Activated CD4-positive, alpha-beta T cell treated with anti-CD3 and anti-CD28 coated beads, Interleukin-2, amount 10 ng/mL, durations not matched to agents 24 days and 14 days (primary cell): ENCODE measurements at places on chromosomes 6 and 20.

GRCh38 chr20:45346291-45346718 lies 1.9 kb downstream of the SDC4 start:
- peak; percentile 69 for DNase-seq

GRCh38 chr6:150093397-150093796 lies 24.5 kb upstream of the ULBP3 start:
- no peak for DNase-seq

DNA sequence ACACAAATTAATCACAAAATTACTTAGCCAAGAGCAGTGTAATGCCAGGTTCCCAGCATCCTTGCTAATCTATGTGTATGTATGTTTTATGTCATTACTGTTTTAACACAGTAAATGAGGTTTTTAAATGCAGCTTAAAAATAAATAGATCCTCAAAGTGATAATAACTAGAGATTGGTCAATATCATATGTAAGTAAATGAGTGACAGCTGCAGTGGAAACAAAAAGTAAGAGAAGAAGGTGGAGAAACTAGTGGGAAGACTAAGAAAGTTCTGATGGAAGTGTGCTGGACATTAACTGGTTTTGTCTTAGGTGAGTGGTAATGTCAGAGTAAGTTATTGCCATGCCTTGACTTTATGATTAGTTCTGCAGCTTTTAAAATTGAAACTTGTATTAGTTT lies 1.9 kb upstream of the GJB7 start:
- DNase-seq: no peak

- no peak for DNase-seq
Measured at GRCh38 chr6:56913285-56914074, 41.4 kb upstream of the BEND6 start.

DNA sequence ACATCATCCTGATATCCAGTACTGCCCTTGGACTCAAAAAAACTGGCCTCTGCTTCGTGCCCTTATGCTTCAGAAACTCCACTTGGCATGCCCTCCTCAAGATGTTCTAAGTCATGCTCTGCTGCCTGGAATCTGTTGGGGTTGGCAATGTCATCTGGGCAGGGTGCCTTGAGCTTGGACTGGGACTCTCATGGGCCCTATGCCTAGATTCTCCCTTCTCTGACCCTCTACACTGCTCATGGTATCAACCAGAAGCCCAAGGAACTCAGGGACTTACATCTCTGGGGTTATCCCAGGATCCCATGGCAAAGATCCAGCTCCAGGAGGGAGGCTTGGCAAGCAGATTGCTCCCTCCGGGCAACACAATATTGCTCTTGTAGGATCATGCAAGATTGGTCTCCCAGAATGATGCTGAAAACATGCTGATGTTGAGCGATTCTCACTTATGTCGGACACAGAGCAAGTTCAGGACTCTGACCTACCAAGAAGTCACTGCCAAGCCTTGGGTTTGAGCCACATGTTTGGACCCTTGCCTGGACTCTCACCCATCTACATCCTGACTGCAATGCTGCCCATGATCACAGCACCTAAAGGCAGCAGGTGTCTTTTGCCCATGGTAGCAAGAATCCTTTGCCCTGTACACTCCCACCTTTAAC lies 88.8 kb downstream of the ADAT2 start:
- DNase-seq: peak; percentile 41

GRCh38 chr6:155378276-155378675 lies 64.0 kb upstream of the TFB1M start:
- DNase-seq: no peak

GRCh38 chr6:43963877-43964658 lies 163.2 kb downstream of the MRPL14 start:
- no peak for DNase-seq
